A549 (cell line): ENCODE measurements at places on chromosomes 13 and 19.

- DNase-seq = no peak
These were observed 154.0 kb downstream of the NALCN start for GRCh38 chr13:101262306-101262705.

DNA sequence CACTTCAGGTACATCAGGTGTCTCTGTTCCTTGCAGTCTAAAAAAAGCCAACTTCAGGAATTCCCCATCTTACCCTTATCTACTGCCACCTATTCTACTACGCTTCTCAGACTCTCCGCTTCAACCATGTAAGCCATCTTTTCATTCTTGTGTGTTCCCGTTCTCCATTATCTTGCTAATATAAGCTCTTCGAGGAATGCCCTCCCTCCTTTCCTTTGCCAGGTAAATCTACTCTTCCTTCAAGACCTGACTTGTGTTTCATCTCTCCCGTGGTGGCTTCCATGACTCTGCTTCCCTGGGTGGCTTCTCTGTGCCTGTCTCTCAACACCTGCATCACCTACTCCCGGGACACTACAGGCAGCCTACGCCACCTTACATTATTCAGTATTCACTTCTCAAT lies 42.3 kb upstream of the MEDAG start:
- no peak for DNase-seq

GRCh38 chr13:43990829-43991228 lies 111.1 kb downstream of the LACC1 start:
- DNase-seq = no peak

GRCh38 chr13:65932587-65933239 lies 1297.4 kb downstream of the PCDH9 start:
- DNase-seq = no peak

GRCh38 chr19:51094696-51095279 lies 12.1 kb upstream of the KLK14 start:
- DNase-seq = peak; percentile 34

GRCh38 chr19:45630463-45630862 lies 8.7 kb downstream of the EML2 start:
- peak; percentile 63 for DNase-seq

DNA sequence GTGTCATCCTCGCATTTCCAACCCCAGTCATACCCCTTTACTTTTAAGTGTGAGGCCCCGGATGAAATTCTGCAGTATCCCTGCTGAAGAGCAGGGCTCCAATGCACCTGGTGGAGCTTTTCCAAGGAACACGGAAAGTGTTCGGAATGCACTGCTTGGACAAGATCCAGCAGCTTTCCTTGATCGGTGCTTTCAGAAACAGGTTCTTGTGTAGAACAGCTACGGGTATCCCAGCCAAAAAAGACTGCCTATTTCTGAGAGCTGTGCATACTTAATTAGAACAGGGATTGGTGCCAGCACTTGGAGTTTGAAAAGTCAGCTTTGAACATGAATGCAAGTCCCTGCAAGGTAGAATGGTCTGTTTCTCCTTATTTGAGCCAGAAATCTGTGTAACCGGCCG lies 87.2 kb upstream of the C1QTNF9B start:
- no peak for DNase-seq

DNA sequence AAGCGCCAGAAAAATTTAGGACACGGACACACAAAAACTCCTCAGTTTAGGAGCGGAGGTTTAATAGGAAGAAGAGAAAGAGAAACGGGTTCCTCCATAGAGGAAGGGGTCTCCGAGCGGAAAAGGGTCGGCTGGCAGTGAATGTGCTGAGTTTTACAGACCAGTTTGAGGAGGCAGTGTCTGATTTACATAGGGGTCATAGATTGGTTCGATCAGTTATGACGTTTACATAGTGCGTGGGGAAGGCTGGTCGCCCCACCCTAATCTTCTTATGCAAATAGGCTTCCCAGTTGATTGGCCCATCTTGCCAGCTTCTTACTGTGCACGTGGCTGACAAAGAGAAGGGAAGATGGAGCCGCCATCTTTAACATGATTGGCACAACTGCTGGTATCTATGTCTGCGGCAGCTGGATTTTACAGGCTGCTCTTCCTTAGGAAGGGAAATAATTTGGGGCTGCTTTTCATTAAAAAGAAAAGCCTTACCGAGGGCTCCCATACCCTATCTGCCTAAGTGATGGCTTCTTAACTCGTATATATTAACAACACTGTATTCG lies 1.2 kb upstream of the ZNF225 start:
- no peak for DNase-seq

- no peak for DNase-seq
These were observed 1.5 kb downstream of the SCAF1 start for GRCh38 chr19:49643466-49643865.

- DNase-seq = no peak
These were observed 80.0 kb downstream of the WDFY2 start for GRCh38 chr13:51663973-51664957.

DNA sequence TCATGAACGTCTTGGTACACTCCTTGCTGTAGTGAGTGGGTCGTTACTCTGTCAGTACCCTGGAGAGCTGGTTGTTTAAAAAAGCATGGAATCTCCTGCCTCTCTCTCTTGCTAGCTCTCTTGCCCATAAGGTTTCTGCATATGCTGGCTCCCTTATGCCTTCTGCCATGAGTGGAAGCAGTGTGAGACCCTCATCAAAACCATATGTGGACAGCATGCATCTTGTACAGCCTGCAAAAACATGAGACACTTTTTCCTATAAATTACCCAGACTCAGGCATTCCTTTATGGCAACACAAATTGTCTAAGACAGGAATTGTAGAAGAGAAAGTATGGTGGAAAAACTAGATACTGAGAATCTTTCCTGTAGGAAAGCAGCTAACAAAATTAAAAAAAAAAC lies 516.3 kb downstream of the SLITRK6 start:
- no peak for DNase-seq

DNA sequence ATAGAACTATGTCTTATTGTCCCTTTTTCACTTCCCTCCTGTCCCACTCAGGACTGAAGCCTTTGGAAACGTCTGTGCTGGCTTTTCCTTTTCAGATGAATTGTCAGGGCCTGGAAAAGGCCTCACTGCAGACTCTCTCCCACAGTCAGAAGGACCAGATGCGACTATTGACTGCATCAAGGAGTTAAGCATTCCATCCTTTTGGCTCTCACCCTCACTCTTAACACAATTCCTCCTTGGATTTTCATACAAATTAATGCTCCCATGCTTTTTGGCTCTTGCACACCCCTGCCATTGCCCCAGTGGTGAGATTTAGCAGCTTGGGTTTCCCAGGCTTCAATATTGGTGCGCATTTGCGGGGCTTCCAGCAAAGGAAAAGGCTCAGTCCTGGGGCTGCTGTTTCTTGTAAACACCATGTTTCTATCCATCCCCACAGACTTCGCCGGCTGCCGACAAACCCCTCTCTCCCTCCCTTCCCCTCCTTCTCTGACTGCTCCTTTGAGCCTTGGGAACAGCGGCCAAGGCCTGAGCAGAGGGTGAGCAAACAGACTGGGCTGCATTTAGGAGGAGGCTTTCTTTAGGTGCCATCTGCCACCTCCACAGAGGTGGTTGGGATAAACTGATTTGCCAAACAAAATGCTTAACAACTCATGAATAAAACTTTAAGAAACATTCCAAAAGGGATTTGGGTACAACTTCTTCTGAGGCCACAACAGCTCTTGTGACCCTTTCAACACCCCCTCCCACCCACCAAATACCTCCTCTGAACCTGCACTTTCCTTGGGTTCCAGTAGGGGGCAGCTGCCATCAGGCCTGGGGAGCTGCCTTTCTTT lies 48.6 kb upstream of the PCDH8 start:
- peak; percentile 2 for DNase-seq

DNA sequence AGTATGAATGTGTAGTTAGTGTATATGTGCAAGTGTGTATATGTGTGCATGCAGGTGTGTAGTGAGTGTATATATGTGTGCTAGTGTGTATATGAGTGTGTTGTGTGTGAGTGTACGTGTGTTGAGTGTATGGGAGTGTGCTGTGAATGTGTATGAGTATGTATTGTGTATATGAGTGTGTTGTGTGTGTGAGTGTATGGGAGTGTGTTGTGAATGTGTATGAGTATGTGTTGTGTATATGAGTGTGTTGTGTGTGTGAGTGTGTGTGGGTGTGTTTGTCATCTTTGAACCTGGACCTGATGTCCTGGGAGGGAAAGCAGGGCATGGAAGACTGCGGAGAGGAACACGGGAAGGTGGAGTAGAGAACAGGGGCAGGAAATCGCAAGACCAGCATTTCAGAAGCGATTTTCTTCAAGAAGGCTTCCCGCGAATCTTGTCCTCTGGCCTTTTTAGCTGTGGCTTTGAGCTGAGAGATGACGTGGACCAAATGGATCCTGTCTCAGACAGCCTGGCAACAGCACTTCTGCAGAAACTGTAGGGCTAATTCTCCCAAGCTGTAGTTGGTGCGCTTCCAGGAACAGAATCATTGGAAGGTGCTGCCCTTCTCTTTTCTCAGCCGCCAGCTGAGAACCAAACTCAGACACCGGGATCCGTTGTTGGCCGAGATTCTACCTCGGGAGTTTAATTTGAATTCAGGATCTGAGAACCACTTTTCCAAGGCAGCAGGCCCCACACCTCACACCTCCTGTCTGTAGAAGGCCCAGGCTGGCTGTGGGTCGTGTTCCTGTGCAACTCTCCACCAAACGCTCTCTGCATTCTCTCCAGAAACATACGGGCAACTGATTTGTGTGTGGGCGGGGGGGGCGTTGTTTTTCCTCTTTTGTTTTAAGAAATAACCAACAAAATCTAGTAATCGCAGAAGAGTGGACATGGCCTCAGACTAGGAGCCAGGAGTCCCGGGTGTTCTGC lies 94.7 kb upstream of the RAP2A start:
- no peak for DNase-seq

GRCh38 chr13:45852494-45852893 lies 941 bp upstream of the SIAH3 start:
- no peak for DNase-seq

DNA sequence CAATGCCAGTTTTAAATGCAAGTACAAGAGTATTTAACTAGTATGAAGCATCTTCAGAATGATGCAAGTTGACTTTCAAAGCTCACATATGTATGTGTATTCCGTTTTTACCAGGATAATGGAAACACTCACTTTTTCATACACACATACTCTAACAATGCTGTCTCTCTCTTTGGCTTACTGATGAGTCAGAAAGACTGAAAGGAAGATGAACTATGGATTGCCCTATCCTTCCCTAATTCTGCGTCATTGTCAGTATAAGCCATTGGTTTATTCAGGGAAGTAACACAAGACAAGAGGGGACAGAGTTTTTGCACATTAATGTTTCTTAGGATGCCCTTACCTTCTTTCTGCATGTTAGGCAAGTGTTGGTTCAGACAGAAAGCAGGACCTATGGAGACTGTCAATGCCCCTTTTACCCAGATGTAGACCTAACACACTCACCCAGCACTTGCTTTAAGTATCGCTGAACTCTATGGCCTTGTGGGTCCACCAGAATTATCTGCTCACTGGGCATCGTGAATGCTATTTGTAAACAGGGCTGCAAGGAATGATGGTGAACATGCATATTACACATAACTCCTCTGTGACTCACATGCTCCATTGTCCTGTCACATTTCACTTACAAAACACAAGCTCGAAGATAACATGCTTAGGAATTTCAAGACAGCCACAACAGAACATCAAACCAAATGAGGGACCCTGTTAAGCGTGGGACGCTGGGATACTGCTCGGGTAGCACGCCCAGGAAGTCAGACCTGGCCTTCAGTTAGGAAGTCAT lies 10.0 kb upstream of the OXGR1 start:
- DNase-seq = no peak

DNA sequence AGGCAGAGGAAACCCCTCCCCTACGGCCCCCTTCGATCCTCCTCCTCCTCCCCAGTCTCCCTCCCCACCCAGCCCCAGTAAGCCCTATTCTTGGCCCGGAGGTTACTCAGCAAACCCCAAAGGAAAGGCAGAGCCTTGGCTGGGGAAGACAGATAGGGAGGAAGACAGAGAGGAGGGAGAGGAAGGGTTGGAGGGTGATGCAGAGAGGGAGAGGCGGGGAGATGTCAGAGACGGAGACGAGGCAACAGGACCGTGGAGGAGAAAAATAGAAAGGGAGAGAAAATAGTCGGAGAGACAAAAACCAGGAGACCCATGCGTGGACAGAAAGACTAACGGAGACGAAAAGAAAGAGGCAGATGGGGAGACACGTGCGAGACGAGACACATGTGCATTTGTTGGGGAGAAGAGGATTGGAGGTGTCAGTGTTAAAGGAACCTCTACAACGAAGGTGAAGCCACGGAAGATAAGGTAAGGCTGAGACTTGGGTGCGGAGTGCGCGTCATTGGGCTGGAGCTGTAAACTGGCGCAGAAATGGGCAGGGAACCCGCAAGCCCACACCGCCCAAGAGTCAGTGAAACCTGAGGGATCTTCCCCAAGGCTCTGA lies 2.9 kb downstream of the TGFB1 start:
- no peak for DNase-seq

DNA sequence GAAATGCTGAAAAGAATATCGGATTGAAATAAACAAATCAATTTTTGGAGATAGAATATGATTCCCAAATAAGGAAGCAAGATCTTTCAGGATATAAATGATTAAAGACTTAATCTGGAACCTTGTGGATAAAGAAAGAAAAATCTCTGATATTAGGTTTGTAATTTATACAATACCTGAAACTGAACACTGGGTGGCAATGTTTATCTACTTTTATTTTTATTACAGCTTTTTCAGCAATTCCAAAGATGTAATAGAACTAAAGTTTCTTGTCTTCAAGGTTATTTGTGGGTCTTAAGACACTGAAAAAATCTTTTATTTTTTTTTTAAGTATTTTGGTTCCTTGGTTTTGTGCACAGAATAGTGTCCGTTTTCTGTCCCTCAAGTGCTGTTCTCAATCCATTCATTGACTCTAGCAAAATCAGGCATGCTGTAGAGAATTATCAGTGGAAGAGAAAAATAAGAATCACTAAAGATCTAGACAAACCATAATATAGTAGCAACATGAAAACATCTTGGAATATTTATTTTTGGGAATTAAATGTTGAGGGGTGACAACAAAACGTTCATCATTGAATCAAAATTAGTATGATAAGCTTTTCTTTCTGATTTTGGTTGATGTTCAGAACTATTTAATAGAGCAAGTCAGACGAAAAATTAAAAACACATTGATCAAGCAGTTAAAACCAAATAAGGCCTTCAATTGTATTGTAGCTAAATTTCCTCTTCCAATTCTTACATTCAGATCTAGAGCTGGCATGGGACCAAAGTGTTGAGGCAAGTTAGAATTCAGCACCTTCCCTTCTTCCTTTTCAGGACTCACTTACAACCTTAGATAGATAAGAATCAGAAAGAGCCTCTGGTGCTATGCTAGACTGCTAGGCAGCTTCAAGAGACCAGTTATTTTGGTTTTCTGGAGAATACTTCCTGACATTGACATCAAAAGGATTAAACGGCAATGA lies 704.4 kb upstream of the PCDH20 start:
- DNase-seq = peak; percentile 1

- DNase-seq = peak; percentile 70
These were observed 38.6 kb upstream of the SEMA6B start for GRCh38 chr19:4597975-4598671.

DNA sequence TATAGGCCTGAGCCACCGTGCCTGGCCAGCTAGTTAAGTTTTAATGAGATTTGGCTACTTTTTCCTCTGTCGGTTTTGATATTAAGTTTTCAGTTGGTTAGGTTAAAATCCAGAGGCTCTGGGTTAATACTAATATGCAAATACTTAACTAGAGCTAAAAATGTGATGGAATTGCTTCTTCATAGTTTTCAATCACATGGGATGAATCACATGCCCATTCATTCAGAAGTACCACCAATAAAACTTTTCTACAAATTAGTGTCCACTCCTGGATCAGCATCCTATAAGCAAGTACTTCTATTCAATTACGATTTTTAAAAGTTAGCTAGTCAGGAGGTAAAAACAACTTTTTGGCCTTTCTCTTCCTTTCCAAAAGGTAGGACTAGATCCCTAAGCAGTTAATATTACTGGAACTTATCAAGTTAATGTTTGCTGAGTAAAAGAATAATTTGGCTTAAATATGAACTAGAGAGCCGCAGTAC lies 4.3 kb downstream of the SLC25A30 start:
- no peak for DNase-seq
